ENCODE measurements at places on chromosomes 16 and 17. TPM values are rescaled to one million over a fixed set of nuclear protein-coding genes. Genes with fewer than 3 reads are reported as not detected.

The EME1 gene
- 0.79 TPM for total RNA-seq

The RNF222 gene
- under 0.01 TPM for total RNA-seq

The AKAP10 gene
- total RNA-seq, result 9.6 TPM

The PRSS21 gene
- 0.40 TPM for total RNA-seq

All from lung microvascular endothelial cell (primary cell).